CD4-positive, alpha-beta T cell (primary cell): ENCODE measurements at places on chromosomes 1 and 21. TPM values are rescaled to one million over a fixed set of nuclear protein-coding genes. Genes with fewer than 3 reads are reported as not detected.

The ZMYM4 gene
- total RNA-seq, result 39.9 TPM

The CFHR5 gene
- total RNA-seq, result not detected

The SELP gene
- 1.3 TPM for total RNA-seq

The CGN gene
- 0.08 TPM for total RNA-seq

The SLC25A34 gene
- total RNA-seq, result 1.9 TPM

The CRYAA gene
- total RNA-seq, result not detected

The ADGRL2 gene
- total RNA-seq, result not detected

The IL23R gene
- total RNA-seq, result 0.08 TPM

The CD1E gene
- not detected for total RNA-seq

The MTARC1 gene
- total RNA-seq, result not detected

The GALE gene
- total RNA-seq, result 6.9 TPM

The ZNF691 gene
- total RNA-seq, result 1.7 TPM

The MMEL1 gene
- 0.67 TPM for total RNA-seq

The PRMT6 gene
- 7.9 TPM for total RNA-seq

The EVA1B gene
- total RNA-seq, result 1.5 TPM

The FASLG gene
- 0.80 TPM for total RNA-seq

The OR2T29 gene
- not detected for total RNA-seq

The S100A2 gene
- not detected for total RNA-seq

The CFHR1 gene
- total RNA-seq, result not detected

The TDRD10 gene
- not detected for total RNA-seq

The DNAJC6 gene
- 2.4 TPM for total RNA-seq

The GPR153 gene
- total RNA-seq, result 0.14 TPM

The ADAMTS1 gene
- 0.25 TPM for total RNA-seq

The CFHR3 gene
- not detected for total RNA-seq

The IFNLR1 gene
- 1.3 TPM for total RNA-seq

The TAL1 gene
- total RNA-seq, result not detected

The ZBTB18 gene
- total RNA-seq, result 59.9 TPM

The PIGP gene
- 14.8 TPM for total RNA-seq

The EFNA4 gene
- 2.4 TPM for total RNA-seq

The CD53 gene
- total RNA-seq, result 169 TPM

The RGS13 gene
- 0.30 TPM for total RNA-seq

The DRAXIN gene
- 0.05 TPM for total RNA-seq

The FCRL3 gene
- 0.99 TPM for total RNA-seq

The INAVA gene
- not detected for total RNA-seq

The TCEA3 gene
- 34.6 TPM for total RNA-seq

The MFSD2A gene
- 2.5 TPM for total RNA-seq

The BRDT gene
- total RNA-seq, result not detected

The NID1 gene
- 0.03 TPM for total RNA-seq

The CFAP298 gene
- total RNA-seq, result 7.6 TPM

The COL24A1 gene
- total RNA-seq, result 0.25 TPM

The CYP4A22 gene
- not detected for total RNA-seq

The GJA8 gene
- total RNA-seq, result not detected

The UBE2G2 gene
- total RNA-seq, result 96.8 TPM

The JAM2 gene
- total RNA-seq, result not detected

The REN gene
- total RNA-seq, result not detected

The OR2G6 gene
- not detected for total RNA-seq

The KISS1 gene
- not detected for total RNA-seq

The KLHDC7A gene
- total RNA-seq, result not detected

The DCST2 gene
- total RNA-seq, result 1.4 TPM

The TBX19 gene
- total RNA-seq, result 1.8 TPM

The C1orf232 gene
- not detected for total RNA-seq

The RGS2 gene
- 155 TPM for total RNA-seq

The HIPK1 gene
- 245 TPM for total RNA-seq

The MPL gene
- total RNA-seq, result not detected

The S100A9 gene
- total RNA-seq, result 35.3 TPM

The ICOSLG gene
- total RNA-seq, result 22.9 TPM
